Activated naive CD8-positive, alpha-beta T cell treated with anti-CD3 and anti-CD28 coated beads, Interleukin-2, amount 10 ng/mL, durations not matched to agents 7 days and 5 days (primary cell): ENCODE measurements at places on chromosomes 11 and 22.
A peak's percentile ranks its signal among the peaks of the same experiment; 100 is the strongest.

- no peak for DNase-seq
Observed at GRCh38 chr11:74689666-74690065, 41.6 kb downstream of the CHRDL2 start.

- DNase-seq, result peak; percentile 8
Observed at GRCh38 chr22:23065069-23065451, 5.3 kb upstream of the GNAZ start.

GRCh38 chr11:4508886-4509285 is 26.4 kb downstream of the OR52K1 start:
- DNase-seq, result no peak

DNA sequence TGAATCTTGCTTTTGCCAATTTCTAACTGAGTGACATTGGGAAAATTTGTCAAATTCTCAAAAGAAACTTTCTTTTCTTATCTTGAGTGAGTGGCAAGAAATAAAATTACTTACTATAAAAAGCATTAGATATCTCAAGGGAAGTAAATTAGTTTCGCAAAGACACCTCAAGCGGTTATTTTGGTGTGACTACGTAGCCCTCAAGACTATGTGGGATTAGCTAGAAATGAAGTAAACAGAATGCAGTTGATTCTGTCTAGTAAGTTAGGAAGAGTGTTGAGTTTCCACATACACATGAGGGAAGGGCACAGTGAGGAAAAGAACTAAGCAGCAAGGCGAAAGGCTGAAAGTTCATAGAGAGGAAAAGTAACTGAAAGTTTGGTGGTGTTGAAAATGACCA is 28.3 kb upstream of the MS4A6A start:
- no peak for DNase-seq

DNA sequence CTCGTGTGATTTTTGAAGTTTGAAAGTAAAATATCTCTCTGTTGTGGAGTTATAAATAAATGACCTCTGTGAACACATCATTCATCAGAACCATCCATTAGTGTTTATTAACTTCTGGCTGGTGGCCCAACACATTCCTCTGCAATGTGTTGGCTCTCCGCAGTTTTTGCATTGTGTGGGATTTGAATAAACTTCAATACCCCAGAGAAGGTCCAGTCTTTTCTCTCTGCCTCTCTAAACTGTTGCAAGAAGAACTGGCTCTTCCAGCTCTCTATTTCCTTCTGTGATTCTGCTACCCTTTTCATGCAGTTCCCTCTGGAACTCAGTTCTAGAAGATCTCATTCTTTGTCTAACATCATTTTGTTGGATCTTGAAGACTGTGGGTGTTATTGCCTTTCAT is 125.0 kb upstream of the ARHGAP42 start:
- no peak for DNase-seq

DNA sequence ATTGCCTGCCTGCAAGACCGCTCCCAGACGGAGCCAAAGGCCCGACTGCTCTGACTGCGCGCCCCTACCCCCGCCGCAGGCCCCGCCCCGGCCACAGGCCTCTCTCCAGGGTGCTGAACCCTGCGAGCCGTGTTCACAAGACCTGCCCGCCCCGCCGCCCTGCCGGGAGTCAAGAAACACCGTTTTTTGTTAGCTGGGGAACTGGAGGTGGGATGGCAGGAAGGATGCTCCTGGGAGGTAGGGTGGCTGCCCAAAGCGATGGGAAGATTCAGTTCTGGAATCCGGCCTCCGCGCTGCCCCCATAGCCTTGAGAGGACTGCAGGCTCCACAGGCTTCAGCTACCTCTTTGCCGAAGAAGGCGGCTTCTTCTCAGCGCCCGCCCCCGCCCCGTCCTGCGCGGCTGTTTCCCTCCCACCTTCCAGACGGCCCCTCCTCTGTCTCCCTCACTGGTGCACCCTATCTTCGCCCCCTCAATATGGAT is 2.7 kb upstream of the PDE2A start:
- DNase-seq, result peak; percentile 84

- DNase-seq, result no peak
Observed at GRCh38 chr11:61659413-61660196, 20.6 kb upstream of the DAGLA start.

GRCh38 chr11:92826136-92826535 is 143.3 kb upstream of the MTNR1B start:
- DNase-seq, result no peak

- no peak for DNase-seq
Observed at GRCh38 chr11:65434667-65435410, 12.2 kb downstream of the NEAT1 start.

DNA sequence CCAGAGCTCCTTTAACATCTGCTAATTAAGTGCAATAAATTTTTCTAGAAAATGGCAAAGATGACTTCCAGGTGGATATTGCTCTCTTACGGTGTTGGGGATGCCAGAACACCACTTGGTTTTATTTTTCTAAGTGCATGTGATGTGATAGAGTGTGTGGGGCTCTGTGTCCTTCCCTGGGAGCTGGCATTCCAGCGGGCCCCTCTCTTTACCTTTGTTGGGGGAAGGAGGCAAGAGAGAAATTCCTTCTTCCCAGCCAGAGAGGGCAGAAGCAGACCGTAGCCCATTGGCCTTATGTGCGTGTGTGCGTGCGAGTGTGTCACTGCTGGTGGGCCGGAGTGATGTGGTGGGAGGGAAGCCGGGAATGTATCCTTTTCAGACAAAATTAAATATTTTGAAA is 17.2 kb downstream of the TEF start:
- DNase-seq, result no peak
